ENCODE measurements at places on chromosomes 7 and 10.

DNA sequence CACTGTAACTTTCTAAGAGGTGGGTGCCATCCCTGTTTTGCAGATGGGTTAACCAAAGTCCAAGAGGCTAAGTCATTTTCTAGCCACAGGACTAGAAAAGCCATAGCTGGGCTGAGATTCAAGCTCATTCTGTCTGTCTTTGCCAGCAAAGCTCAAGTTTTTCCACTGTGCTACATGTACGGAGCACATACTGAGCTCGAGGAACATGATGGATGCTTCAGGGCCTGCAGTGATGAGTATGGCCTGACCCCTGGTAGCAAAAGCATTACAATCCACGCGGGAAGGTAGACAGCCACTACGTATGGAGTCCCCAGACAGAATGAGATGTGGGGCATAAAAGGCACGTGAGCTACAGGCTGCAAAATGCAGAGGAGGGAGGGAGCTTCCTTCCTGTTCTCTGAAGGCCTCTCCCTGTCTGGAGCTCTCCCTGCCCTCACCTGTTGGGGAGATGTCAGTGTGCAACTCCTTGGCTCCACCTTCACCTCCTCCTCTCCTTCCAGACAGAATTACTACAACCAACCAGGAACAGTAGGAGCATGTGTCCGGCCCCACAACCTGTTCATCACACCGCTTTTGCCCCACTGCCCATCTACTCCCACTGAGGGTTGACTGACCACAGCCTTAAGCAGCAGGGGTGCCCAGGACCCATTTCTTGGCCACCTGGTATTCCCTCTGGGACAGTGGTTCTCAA, 16.4 kb downstream of the ITPRIP start:
- DNase-seq = no peak

DNA sequence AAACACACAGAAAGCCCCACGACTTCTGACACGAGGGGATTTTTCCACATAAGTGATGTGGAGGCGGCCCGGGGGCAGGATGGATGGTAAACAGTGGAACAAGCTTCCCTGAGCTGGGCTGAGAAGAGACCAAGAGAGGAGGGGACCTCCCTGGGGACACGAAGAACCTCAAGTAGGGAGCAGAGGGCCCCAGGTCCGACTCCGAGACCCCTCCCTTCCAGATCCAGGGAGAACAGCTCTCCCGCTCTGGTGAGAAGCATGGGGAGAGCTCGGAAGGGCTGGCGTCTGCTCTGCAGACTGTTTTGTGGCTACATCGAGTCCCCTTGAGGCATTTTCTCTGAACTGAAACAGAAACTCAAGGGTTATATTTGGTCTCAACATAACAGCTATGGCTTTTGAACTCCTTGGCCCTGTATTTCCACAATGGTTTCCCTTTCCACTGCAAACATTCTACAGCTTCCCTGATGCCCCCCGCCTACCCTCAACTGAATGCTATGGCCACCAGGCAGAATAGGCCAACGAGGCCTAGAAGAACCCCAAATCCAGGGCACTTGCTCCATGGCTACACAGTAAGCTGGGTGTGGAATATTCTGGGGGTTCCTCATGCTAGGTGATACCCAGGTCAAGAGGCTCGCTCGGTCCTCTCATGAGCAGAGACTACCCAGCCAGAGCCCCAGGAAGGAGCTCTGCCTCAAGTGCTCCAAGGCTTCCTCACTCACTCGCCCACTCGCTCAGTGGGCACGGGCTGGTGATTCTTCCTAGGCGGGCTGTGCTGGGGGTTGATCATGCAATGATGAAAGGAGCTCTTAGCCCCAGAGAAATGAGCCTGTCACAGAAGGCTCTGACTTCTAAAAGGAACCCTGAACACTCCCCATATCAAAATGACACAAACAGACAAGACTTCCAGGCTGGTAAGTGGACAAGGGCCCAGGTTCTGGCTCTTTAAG, 47.5 kb downstream of the FAM53B start:
- DNase-seq = no peak

DNA sequence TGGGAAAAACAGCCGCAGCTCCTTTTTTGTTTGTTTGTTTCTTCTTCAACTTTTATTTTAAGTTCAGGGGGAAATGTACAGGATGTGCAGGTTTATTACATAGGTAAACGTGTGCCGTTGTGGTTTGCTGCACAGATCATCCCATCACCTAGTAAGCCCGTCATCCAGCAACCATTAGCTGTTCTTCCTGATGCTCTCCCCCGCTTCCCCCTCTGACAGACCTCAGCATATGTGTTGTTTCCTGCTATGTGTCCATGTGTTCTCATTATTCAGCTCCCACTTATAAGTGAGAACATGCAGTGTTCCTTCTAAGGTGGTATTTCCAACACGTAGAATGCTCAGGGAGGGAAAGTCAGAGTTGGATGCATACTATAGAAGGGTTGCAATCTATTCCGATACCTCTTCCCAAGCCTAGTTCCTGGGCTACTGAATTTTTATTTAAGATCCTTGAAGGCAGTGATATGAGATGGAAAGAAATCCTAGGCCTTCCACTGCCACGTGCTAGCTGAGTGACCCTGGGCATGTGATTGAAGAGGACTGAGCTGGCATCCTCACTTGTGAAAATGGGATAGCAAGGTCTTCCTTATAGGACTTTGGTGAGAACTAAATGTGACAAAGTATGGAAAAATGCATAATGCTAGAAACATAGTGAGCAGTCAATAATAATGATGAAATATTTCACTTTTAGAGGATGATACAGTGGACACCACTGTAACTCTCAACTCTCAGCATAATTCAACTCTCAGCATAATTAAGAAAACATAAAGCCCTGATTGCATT, 278.5 kb downstream of the REEP3 start:
- DNase-seq = no peak

DNA sequence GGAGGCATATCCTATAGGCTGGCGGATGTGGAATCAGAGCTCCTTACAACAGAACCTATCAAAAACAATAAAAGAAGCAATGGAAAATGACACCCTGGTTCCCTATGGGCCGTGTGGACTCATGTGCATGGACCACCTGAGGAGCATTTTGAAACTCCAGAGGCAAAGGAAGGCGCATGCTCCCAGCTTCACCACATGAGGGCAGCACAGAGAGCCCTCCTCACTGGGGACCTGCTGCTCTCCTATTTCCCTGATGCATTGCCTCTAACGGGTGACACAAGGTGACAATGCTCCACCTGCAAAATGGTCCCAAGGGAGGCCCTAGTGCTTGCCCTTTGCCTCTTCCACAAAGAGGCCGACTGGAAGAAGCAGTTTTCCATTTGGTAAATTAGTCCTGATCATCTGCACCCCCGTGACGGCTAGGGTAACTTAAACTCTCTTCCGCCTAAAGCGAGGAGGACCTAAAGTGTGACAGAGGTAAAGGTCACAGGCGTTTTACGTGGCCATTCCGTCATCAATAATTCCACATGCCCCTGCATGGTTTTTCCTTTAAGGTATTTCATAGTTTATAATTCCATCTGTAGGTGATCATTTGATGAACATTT, 67.7 kb downstream of the GPAM start:
- DNase-seq = peak; percentile 38

DNA sequence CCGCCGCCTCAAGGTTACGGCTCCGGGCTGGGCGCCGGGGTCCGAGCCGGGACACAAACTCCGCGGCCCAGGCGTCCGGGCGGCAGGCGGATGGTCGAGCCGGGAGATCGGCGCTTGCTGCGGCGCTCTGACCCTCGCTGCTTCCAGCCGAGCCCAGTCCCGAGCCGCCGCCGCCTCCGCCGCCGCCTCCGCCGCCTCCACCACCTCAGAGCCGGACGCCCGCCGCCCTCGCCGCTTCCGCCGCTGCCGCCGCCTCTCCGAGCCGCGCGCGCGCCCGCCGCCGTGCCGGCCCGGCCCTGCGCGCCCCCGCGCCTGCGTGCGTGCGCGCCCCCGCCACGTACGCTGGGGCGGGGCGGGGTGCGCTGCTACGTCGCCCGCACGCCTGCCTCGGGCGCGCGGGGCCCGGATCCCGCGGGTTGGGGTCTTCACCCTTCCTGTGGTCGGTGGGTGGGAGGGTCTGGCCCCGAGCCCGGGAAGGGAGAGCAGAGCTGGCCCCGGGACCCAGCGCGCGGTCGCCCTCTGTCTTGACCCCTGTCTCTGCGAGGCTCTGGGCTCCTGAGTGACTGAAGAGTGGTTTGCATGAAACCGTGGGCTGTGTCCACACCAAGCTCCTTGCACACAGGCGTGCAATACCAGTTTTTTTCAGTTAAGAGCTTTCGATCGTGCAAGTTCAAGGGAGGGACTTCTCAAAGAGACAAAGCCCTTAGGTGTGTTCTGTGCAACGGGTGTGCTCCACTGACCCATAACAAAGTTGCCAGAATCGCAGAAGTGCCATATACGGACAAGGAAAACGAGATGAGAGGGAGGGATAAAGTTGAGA, at the start of gene SMURF1:
TSS of gene SMURF1 (minus strand) at position 256 of the 820 bp plus-strand sequence. CDS start 328 bp downstream, outside the sequence.
- DNase-seq = peak; percentile 62

GRCh38 chr10:131555406-131555805, 243.9 kb upstream of the TCERG1L start:
- no peak for DNase-seq

- no peak for DNase-seq
Measured at GRCh38 chr7:71769326-71769725, 637.4 kb downstream of the GALNT17 start.

- DNase-seq = no peak
Measured at GRCh38 chr7:146366938-146367337, 250.3 kb downstream of the CNTNAP2 start.

DNA sequence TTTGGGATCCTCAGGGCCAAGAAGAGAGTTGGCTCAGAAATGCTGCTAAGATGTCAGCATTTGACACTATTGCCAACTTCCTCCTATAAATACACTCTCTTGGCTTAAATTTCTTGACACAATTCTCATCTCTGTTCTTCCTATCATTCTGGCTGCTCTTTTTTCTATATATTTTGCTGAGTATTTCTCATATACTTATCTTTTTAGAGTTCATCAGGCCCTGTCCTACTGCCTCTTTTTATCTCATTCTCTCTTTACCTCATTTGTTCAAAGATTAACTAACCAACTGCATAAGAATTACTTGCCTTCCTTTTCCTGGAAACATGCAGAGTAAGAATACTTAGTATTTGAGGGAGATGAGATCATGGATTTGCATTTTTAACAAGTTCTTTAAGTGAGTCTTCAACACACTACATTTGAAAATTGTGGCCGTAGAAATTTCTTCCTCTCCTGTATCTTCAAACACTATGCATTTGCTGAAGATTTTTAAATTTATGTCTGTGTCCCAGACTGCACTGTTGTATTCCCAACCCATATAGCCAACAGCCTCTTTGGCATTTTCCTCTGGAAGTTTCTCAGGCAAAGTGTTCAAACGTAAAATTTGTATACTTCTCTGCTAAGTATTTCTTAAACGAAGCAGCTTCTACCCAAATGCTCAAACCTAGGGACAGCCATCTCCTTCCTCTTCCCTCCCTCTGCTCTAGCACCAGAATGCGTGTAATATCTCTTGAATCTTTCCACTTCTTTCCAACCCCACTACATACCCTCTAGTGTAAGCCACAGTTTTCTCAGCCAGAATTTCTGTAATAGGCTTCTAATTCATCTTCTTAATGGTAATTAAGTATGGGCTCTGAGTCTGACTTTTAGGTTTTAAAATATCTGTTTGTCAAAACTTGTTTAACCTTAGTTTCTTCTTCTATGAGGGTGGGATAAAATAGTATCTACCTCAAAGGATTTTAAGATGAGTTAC, 35.5 kb downstream of the ARL4A start:
- no peak for DNase-seq

DNA sequence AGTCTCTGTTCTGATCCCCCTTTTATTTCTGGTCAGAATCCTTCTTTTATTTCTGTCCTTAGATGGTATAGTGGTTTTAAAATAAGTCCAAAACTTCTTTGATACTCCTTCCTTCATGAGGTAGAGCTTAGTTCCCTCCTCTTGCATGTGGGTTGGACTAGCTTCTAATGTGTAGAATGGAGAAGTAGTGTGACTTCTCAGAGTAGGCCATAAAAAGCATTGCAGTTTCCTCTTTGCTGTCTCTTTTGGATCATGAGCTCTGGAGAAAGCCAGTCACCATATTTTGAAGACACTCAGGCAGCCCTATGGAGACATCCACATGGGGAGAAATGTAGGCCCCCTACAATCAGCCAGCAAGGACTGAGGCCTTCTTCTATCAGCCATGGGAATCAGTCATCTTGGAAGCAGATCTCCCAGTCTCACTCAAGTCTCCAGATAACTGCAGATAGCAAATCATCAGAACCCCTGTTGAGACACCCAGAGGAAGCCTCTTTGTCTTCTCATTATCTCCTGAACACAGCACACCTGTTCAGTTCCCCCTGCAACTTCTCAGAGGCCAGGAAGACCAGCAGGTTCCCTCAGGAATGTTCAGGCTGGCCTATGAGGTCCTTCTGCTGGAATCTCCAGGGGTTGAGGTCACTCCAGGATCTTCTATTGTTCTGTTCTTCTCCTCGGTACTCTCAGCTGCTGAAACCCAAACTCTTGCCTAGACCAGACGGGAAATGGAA, 511.9 kb upstream of the ZMIZ1 start:
- no peak for DNase-seq

DNA sequence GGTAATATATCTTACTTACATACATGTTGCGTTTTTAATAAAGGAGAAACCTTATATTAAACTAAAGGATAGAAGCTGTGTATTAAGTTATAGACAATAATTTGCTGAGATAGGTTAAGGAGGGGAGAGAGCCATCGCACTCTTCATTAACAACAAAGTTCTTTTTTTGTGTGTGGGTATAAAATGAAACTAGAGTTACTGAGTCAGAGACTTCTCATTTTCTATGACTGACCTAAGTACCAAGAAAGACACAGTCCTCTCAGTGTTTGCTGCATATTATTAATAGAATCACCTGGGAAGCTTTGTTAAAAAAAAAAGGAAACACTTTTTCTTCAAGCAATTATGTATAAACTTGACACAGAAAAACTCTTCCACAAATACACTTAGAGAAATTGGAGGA, 31.4 kb downstream of the FEZF1 start:
- DNase-seq = no peak

- DNase-seq = no peak
Measured at GRCh38 chr10:121831777-121832176, 96.1 kb downstream of the ATE1 start.

GRCh38 chr10:83680470-83680891, 458.8 kb upstream of the GHITM start:
- no peak for DNase-seq

DNA sequence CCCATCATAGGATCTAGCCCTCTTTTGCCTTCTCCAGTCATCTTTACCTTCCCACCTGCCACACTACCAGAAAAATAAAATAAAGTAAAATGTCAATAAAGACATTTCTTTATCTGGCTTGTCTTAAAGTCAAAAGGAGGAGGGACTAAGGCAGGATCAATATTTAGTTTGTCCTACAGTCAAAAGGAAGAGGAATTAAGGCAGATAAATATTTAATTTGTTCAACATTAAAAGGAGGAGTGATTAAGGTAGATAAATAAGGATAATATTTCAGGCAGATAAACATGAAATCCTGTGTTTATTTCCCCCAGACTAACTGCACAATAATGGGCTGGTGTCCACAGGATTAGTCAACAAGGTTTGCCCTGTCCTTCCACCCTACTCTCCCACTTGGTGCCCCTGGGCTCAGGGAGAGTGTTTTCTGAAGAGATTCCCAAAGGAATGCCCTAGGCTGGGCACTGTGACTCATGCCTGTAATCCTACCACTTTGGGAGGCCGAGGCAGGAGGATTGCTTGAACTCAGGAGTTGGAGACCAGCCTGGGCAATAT, 18.3 kb upstream of the MSMB start:
- DNase-seq = no peak
